ENCODE measurements at places on chromosomes 3 and 15. TPM values are rescaled to one million over a fixed set of nuclear protein-coding genes. Genes with fewer than 3 reads are reported as not detected.

NRROS gene
- 4.6 TPM for polyA plus RNA-seq

ITIH1 gene
- polyA plus RNA-seq = not detected

KNG1 gene
- polyA plus RNA-seq = not detected

SH3GL3 gene
- not detected for polyA plus RNA-seq

NR1I2 gene
- polyA plus RNA-seq = 0.46 TPM

PRR20G gene
- not detected for polyA plus RNA-seq

FILIP1L gene
- not detected for polyA plus RNA-seq

DNA sequence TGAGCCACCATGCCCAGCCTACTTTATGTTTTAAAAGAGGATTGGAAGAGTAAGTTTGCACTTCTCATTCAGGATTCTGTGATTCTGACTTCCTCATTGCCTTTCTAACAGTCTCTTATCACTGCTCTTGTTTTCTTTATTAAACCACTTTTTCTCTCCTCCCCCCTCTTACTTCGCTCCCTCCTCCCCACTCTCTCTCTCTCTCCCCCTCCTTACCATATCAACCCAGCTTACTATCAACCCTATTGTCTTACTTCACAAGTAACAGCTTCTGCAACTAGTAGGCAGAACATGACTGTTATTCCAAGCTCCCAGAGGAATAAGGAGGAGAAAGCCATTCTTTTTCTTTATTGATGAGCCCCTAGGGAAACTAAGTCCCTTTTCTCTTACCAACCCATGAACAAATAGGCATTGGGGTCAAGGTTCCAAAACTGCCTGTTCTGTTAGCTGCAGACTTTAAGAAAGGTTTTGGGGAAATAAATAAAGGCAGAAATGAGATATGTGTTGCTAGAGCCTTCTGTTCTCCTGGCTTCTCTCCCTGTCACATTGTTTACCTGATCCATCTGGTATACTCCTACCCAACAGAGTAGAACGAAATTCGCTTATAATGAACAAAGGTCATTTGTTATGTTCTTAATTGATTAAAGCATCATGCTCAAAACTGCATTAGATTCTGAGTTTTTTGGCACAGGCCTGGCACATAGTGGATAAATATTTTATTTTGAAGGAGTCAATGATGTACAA lies 56.4 kb upstream of the RASGRP1 start:
- DNase-seq = no peak

DNA sequence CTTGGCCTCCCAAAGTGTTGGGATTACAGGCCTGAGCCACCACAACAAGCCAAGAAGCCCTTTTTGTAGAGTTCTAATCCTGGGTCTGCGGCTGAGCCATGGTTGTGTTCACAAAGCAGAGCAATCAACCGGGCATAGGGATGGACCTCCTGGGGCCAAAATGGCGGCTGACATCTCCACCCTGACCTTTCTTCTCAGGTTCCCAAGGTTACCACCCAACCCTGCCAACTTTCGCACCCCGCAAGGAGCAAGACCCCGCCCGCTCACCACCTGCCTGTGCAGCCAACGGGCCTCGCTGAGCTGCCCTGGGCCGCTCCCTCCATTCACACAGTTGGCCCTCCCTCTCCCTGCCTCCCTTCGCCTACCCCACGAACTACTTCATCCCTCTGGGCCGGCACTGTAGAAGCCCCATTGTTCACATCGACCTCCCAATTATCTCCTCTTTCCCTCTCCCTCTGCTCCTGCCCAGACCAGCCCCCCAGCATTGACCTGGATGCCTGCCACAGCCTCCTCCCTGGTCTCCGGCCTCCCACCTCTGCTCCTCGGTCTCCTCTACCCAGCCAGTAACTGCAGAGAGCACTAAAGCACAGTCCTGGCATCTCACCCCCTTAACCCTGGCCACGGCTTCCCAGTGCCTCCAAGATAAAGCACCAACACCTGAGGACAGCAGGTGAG lies 62.0 kb upstream of the TFRC start:
- no peak for DNase-seq

DNA sequence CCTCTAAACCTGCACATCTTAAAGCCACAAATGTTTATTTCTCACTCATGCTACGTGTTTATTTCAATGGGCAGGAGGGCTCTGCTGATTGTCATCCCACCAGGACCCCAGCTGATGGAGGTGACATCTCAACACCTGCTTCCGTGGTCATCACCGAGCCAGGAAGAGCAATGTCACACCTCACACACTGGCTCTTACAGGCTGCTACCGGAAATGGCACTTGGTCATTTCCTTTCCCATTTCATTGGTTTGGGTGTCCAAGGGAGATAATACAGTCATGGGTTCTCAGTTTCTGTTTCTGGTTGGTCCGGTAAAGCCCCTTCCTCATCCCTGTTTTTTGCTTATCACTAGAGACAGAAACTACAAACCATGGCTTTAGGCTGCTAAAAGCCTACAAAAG lies 41.9 kb downstream of the ABHD2 start:
- DNase-seq = no peak
